Fibroblast of skin of right biceps (primary cell): ENCODE measurements at places on chromosomes 11 and 22.
A peak's percentile ranks its signal among the peaks of the same experiment; 100 is the strongest.

DNA sequence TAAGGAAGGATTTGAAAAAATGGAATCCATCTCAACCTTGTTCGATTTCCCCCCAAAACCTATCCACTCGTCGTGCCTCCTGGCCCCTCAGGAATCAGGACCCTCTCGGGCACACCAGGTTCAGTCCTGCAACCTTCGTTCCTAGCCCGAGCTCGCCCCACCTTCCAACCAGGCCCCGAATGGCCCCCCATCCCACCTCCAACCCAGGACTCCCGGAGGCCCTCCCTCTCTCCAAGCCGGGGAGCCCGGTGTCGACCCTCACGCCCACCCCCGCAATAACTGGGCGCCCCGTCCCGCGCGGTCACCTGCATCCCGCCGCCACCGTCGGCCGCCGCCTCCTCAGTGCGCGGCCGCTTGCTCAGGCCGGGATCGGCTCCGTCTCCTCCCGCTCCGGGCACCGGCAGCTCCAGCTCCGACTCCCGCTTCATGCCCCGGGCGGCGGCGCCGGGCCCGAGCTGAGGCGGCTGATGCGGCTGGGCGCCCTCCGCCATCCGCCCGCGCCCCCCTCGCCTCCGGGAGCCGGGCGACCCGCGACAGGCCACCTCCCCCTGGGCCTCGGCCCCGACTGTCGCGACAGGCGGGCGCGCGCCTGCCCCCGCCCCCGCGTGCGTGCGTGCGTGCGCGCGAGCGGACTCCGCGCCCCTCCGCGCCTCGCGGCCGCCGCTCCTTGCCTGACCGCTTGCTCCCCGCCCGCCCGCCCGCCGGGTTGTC lies 534 bp downstream of the RBFOX2 start:
- no peak for DNase-seq

- no peak for DNase-seq
Measured at GRCh38 chr11:83948200-83948599, 662.0 kb upstream of the CCDC90B start.

GRCh38 chr11:31802609-31802989 lies 8.5 kb downstream of the PAX6 start:
- DNase-seq, result no peak

DNA sequence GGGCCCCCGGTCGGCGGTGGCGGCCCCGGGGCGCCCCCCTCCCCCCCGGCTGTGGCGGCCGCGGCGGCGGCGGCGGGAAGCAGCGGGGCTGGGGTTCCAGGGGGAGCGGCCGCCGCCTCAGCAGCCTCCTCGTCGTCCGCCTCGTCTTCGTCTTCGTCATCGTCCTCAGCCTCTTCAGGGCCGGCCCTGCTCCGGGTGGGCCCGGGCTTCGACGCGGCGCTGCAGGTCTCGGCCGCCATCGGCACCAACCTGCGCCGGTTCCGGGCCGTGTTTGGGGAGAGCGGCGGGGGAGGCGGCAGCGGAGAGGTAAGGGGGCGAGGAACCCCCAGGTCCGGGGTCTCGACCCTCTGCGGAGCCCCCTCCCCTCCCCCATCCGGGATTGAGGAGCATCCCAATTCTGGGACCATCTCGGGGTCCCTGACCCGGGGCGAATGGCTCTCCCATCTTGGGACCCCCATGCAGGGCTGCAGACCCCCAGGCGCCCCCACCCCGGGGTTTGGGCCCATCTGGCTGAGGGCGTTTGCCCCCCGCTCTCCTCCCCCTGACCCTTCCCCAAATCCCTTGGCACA lies 431 bp downstream of the KMT2A start:
- peak; percentile 22 for DNase-seq

DNA sequence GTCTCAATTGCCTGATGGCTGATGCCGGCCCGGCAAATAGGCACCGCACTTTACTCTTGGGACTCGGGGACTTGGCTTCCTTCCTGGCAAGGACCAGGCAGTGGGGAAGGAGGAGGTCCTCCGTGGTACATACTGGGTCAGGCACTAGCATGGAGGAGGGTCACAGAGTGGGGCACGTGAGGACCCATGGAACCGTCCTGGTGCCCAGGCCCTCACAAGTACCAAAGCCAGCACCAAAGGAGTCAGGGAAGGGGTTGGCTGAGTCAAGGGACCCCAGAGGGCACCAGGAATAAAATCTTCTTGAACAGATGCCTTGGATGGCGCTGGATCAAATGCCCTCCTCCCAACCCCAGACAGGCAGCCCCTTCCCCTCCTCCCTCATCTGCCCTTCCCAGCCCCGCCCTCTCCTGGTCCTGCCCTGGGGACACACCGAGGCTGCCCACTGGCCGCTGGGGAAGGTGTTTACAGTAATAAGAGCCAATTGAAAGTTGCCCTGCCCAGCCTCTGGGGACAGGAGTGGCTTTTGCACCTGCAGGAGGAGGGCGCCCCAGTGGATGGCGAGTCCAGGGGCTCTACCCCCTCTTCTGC lies 5.6 kb upstream of the CARNS1 start:
- no peak for DNase-seq

GRCh38 chr11:88203604-88204003 lies 28.4 kb upstream of the RAB38 start:
- DNase-seq, result no peak

DNA sequence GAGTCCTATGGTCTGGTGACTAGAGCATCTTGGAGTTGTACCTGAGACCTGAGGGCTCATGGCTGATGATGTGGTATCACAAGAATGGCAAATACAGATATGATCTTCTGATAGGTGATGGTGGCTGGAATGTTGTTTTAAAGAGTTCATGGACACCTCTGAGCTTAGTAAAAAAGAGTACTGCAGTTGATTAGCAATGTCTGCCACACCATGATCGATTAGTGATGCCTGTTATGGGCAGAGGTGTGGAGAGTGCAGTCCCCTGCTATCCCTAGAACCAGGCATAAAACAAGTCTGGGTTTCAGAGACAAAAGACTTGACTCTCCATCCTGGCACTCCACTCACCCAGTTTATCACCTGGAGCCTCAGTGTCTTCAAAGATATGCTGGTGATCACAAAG lies 1.4 kb upstream of the BATF2 start:
- no peak for DNase-seq

DNA sequence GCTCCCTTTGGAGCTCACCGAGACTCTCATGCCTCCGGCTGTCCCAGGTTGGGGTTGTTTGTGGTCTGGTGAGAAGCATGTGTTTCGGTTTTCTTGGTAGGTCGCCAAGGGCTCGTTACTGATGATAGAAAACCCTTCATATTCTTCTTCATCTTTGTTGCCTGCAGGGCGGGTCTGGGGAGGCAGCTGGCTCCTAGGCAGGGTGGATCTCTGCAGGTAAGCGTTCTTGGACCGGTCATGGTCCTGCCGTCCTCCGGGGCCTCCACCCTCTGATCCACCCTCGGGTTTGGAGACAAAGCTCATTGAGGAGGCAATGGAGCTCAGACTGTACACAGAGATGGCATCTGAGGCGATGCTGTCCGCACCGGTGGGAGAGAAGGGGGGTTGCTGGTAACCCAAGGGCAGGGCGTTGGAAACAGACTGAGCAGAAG lies 64.3 kb upstream of the PITPNB start:
- no peak for DNase-seq

DNA sequence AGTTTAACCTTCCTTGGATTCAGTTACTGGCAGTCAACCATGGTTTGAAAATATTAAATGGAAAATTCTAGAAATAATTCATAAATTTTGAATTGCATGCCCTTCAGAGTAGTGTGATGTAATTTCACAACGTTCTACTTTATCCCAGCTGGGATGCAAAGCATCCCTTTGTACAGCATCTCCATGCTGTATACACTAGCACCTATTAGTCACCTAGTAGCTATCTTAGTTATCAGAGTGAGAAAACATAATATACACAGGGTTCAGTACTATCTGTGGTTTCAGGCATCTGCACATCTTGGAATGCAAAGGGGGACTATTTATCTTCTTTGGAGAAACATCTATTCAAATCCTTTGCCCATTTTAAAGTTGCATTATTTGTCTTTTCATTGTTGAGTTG lies 30.8 kb downstream of the CBL start:
- DNase-seq, result peak; percentile 73

DNA sequence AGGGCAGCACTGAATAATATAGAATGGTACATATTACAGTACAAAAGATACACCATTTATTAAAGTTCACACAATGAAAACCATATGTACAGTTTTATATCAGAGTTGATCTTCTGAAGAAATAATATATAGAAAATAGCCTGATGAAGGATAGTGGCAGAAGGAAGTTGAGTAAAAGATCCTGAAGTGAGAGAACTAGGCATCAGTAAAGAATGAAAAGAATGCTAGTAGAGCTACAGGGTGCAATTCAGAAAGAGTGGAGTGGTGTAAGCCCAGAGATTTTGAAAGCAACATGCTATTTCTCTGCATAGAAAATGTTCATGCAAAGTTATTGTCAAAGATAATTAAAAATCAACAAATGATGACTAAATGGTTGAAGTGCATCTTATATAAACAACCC lies 1552.7 kb upstream of the TENM4 start:
- DNase-seq, result peak; percentile 61

GRCh38 chr11:63747011-63747410 lies 21.6 kb downstream of the ZFTA start:
- peak; percentile 28 for DNase-seq

- DNase-seq, result no peak
Measured at GRCh38 chr22:50084614-50085021, 608 bp downstream of the MLC1 start.

GRCh38 chr11:108468478-108468864 lies 1.1 kb upstream of the C11orf65 start:
- no peak for DNase-seq
